CD4-positive, alpha-beta T cell treated with Interleukin-10 for 1 hour (primary cell): ENCODE measurements at places on chromosomes 3 and 15.

- no peak for DNase-seq
Measured at GRCh38 chr3:33779751-33780150, 18.7 kb upstream of the PDCD6IP start.

- DNase-seq = peak; percentile 90
Measured at GRCh38 chr15:88897456-88898194, 2.3 kb upstream of the HAPLN3 start.

- DNase-seq = no peak
Measured at GRCh38 chr3:43062564-43063040, 43.3 kb downstream of the POMGNT2 start.

DNA sequence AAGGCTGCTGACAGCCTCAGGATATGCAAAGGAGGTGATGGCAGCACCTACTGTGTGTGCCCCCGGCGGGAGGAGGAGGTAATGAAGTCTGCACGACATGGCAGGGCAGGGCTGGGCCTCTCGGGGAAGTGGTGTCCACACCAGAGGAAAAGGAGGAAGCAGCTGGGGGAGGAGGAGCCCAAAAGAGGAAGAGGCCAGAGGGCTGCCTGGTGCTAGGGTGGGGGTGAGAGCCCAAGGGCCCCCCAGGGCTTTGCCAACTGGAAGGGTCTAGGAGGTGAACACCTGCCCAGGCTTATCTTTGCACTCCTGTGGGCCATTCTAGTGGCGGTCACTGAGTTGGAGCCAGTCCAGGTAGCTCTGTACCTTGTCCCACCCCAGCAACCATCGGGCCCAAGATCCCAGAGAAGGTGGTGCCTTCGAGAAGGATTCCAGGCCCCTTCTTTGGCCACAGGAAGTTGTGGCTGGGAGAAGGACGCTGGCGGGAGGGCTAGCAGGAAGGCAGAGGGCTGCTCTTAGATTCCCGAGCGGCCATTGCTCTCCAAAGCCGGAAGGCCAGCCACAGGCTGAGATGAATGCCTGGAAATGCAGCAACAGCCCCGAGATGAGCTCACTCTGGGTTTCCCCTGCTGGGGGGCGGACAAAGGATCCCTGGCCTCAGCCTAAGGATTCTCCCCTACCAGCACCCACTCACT is 7.0 kb downstream of the GNAI2 start:
- DNase-seq = peak; percentile 63

DNA sequence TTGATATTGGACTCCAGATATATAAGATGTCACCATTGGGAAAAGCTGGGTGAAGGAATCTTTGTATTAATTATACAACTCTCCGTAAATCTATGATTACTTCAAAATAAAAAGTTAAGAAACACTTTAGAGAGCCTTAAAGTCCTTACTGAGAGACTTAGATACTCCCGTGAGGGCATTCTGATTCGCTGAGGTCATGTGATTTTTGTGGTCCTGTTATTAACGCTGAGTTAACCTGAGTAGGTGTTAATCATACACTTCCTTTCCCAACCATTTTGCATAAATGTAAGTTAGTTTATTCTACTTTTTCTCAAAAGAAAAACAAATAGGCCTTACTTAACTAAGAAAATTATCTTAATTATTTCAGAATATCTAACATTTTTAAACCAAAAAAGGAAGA is 67.1 kb upstream of the LMOD3 start:
- DNase-seq = no peak

- DNase-seq = no peak
Measured at GRCh38 chr3:181974198-181974597, 262.5 kb downstream of the SOX2 start.
